SHP77 treated with DMSO at 0.1 percent for 48 hours (cell line): ENCODE measurements at places on chromosomes 7 and 10.

DNA sequence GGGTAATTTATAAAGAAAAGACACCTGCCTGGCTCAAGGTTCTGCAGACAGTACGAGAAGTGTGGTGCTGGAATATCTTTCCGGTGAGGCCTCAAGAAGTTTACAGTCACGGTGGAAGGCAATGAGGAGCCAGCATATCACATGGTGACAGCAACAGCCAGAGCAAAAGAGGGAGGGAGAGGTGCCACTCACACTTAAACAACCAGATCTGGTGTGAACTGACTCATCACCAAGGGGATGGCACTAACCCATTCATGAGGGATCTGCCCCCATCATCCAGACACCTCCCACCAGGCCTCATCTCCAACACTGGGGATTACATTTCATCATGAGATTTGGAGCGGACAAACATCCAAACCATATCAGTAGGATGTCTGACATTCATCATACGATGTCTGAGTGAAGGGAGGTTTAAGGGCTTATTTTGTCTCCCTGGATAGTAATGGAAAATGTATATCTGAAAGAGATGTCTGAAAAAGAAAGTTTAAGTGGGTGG, 23.5 kb upstream of the KBTBD2 start:
- DNase-seq: no peak

DNA sequence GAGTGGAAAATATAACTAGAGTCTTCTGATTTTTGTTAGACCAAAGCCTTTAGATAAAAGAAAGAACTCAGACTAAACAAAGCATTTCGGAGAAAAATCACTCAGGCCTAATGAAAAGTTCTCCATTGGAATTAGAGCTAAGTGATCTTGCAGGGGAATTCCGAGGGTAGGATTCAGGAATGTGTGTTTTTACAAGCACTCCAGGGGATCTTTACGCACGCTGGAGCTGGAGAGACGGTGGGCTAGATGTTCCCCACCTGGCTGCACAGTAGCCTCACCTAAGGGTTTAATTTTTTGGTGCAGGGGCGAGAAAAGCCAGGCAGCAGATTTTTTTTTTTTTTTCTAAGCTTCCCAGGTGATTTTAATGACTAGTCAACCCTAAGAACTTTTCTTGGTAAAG, 7.9 kb upstream of the PAPSS2 start:
- no peak for DNase-seq

DNA sequence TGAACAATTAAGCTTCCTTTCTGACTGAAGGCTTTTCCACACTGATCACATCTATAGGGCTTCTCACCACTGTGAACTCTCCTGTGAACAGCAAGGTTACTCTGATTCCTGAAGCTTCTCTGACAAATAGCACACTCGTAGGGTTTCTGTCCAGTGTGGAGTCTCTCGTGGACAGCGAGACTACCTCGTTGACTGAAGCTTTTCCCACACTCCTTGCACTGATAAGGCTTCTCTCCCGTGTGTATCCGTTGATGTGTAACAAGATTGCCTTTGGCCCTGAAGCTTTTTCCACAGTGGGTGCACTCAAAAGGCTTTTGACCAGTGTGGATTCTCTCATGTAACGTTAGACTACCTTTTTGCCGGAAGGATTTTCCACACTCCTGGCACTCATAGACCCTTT, 4.4 kb downstream of the ZNF32 start:
- no peak for DNase-seq

GRCh38 chr10:31023558-31023957, 8.1 kb downstream of the ZNF438 start:
- DNase-seq: no peak

DNA sequence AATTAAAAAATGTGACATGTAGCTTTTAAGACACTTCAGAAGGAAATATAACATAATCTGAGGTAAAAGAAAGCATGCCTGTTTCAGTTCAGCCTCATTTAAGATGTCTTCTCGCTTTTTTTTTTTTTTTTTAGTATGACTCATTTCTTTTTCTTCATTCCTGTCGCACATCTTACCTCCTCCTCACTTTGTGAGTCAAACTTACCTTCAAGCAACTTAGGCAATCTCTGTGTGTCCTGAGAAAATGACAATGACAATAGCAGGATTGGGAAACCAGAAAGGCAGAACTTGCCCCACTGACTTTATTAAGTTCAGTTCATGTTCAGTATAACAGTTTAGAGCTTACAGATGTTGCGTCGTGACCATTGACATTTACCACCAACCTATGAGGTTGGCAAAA, 7.7 kb downstream of the PTN start:
- no peak for DNase-seq

- no peak for DNase-seq
These were observed 256.9 kb upstream of the FZD1 start for GRCh38 chr7:91007371-91007770.

DNA sequence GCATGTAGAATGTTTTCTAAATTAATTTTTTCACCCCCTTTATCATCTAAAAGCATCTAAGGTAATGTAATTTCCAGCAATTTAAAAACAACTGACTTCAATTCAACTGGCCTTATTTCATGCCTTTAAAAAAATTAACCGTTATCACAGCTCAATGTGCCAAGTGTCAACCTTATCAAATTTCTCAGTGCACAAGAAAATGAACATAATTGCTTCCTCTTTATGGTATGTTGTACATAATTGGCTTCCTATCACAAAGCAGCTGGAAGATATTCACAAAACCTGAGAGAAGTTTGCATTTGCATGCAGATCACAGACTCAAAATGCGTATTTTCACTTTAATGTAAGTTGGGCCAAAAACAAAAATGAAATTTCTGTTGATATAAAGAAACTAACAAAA, 966.4 kb downstream of the GRM8 start:
- DNase-seq: no peak

DNA sequence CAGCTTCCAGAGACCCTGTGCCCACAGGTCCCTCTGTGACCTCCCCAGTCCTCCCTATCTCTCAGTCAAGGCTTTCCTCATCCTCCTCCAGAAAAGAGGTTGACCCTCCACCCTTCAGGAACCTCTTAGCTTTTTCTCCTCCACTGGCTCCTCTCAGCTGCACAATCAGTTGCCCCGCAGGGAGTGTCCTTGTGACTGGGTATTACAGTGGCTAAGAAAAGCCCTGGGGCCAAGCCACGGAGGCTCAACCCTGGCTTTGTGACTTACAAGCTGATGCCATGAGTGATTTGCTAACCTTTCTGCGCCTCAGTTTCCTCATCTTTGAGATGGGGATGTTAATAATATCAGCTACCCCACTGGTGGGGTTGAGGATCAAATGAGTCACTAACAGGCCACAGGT, 66.4 kb upstream of the ZMIZ1 start:
- no peak for DNase-seq

DNA sequence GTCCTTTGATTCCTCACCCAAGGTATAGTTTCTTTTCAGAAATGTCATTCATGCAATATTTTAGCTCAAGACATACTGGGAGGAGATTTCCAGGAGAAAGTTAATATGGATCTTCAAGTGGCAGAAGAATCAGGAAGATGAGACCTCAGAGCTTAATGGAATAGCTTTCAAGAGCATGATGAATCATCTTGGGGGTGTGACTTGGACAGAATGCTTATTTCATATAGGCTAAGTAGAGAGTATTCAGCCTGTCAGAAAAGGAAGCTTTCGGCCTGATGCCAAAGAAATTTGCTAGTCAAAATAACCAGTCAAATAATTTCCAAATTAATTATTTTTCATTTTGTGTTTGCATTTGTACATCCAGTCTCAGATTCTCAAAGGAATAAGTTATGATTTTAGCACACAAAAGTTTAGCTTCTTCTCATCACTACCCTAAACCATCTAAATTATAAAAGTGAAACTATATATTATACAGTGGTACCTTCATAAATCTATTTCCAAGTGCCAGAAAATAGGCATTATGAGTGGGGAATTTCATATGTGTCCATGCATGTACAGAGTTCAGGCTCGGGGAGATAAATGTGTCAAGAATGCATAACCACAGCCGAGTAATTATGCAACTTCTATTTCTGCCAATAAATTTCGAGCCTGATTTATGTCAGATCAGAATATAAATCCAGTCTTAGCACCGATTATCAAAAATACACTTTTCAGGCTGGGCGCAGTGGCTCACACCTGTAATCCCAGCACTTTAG, 27.3 kb upstream of the CALD1 start:
- no peak for DNase-seq

GRCh38 chr7:21548491-21548890, 5.7 kb downstream of the DNAH11 start:
- no peak for DNase-seq

DNA sequence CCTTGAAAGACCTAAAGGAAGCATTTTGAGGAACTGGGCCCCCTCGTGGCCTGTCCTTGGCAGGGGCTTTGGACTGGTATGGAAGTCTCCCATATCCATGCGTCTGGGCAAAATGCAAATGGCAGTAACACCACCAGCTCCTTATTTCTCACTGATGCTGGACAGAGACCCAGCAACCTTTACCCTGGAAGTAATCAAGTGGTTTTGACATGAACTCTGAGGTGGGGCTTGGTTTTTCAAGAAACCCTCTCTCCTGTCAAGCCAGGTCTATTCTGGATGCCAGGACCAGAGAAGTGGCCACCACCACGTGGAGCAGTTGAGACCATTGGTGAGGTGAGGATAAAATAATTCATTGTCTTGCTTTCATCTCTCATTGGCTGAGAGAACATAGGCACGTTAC, 84.4 kb downstream of the OTUD1 start:
- no peak for DNase-seq

- DNase-seq: no peak
These were observed 10.4 kb upstream of the EIF3A start for GRCh38 chr10:119090968-119091367.

- no peak for DNase-seq
These were observed 21.4 kb upstream of the ATOH7 start for GRCh38 chr10:68253346-68253745.

DNA sequence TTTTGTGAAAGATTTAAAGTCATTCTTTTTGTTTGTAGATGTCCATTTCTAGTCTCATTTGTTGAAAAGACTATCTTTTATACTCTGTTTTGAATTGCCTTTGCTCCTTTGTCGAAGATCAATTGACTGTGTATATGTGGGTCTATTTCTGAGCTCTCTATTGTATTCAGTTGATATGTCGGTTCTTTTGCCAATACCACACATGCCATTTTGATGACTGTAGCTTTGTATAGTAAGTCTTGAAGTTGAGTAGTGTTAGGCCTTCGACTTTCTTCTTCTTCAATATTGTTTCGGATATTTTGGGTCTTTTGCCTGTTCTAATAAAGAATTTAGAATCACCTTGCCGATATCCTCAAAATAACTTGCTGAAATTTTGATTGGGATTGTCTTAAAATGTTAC, 104.5 kb downstream of the CCSER2 start:
- no peak for DNase-seq

DNA sequence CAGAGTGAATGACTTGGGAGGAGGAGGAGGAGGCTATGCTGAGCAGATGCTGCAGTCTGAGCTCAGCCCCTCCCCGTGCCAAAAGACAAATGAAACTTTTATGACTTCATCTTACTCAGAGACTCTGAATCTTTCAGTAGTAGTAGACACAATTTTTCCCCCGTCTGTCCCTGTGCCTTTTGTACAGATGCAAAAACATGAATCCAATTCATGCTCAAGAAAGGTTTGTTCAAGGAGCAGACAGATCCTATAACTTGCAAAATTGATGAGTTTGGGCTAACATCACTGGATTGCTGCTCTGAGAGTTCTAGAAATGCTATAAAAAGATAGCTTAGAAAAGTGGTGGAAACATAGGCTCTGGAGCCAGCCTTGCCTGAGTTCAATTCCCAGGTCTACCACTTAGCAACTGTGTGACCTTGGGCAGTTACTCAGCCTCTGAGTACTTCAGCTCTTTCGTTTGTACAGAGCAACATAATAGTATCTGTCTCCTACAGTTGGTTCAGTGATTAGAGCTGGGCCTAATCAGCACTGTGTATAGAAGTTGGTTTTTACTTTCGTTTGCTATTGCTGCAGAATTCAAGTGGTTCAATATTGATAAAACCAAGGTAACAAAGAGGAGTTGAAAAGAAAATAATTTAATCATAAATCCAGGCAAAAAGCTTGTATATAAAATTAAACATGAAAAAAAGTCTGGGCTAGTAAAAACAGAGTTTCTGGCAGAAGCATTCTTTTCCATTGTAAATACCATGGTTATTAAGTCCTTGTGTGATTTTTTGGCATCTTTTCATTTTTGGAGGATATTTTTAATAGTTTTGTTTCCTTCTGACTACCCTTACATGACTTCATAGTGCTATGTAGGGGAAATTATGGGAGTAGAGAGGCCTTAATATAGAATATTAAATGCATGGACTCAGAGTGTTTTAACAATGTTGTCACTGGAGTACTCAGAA, 174.2 kb upstream of the ZNF32 start:
- no peak for DNase-seq

GRCh38 chr7:150788474-150789269, 11.5 kb downstream of the TMEM176B start:
- DNase-seq: no peak

DNA sequence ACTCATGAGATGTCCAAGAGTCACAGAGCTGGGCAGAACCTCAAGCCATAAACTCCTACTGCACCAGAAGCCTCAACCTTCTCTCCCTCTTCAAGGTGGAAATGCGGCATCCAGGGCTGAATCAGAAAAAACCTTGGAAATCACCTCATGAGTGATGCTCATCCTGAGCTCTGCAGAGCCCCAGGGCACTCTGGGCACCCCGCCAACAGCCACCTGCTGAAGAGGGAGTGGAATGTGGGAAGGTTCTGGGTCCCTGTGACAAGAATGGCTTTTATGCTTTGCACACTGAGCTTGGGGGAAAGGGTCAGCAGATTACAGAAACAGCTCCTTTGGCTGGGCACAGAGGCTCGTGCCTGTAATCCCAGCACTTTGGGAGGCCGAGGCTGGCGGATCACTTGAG, 18.8 kb downstream of the NUDT1 start:
- DNase-seq: peak; percentile 33

GRCh38 chr7:107065929-107066247, 21.4 kb downstream of the PRKAR2B start:
- DNase-seq: no peak

GRCh38 chr10:75569506-75569905, 138.1 kb downstream of the LRMDA start:
- no peak for DNase-seq

DNA sequence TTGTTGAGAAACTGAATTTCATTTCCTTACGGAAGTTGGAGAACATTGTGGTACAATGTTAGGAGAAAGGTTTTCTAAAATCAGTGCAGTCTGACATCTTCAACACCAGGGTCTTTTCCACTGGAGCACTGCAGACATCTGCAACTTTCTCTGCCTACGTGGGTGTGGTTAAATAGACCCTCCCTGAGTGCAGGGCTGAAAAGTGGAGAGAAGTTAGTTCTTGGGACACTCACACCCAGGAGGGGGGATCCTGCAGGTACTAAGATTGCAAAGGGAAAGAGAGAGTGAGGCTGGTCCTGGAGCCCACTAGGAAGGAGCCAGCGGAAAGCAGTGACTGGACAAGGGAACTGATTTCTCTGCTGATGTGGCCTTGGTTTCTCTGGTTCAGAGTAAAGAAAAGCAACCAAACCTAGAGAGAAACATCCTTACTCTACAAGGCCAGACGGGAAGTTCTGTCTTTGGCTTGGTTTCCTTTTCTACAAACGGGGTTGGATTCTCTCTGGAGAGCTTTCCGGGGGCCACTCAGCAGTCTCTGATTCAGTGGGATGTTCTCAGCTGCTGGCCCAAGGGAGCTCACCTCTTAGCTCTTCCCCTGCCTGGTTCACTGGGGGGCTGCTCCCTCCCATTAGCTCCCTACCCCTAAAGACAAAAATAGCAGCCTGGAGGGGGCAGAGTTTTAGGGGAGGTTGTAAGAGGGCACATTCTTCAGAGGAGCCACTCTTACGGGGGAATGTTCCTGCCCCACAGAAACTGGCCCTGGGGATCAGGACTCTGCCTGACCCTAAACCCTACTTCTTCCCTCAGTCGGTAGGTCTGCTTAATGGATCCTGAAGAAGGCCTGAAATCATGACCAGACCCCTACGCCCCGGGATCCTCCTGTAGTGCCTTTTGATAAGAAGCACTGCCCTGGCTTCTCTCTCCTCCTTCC, 2.7 kb downstream of the UPP1 start:
- DNase-seq: no peak
